Esophagus mucosa (tissue), 1 donor: ENCODE measurements at places on chromosomes 7 and 10. TPM values are rescaled to one million over a fixed set of nuclear protein-coding genes. Genes with fewer than 3 reads are reported as not detected.

TEX47 gene
- total RNA-seq, result not detected

SPDYE5 gene
- total RNA-seq, result not detected

MTG1 gene
- total RNA-seq, result 35.2 TPM

OR2A7 gene
- total RNA-seq, result 5.7 TPM

DNA sequence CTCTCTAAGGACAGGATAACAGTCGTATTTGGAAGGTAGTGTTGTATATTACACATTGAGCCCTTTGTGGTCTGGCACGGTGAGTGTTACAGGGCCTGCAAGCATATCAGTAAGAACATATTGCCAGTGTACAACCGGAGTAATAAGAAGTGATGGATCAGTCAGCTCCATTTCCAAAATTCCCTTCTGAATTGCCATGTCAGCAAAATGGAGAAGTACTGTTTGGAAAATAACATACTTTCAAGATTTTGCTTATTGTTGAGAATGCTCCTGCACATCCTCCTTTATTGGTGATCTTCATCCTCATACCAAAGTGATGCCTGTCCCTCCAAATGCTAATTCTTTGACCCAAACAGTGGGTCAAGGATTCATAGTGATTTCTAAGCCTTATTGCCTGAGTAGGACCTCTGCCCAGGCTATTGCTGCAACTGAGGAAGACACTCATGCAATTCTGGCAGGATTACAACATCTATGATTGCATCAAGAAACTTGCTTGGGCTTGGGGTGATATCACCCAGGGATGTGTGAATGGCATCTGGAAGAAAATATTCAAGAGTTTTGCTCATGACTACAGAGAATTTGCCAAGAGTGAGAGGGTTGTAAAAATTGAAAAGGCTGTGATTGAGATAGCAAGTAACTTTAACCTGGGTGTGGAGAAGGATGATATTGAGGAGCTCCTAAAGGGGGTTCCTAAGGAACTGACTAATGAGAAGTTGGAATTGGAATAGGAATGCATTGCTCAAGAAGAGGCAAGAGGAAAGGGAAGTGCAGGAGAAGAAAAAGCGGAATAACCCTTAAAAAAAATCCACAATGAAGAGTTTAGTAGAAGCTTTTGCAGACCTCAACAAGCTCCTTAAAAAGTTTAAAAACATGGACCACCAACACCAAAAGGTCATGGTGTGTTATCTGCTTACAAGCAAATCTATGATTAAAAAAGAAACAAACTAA lies 452.2 kb upstream of the SORCS1 start:
- no peak for ATAC-seq

DNA sequence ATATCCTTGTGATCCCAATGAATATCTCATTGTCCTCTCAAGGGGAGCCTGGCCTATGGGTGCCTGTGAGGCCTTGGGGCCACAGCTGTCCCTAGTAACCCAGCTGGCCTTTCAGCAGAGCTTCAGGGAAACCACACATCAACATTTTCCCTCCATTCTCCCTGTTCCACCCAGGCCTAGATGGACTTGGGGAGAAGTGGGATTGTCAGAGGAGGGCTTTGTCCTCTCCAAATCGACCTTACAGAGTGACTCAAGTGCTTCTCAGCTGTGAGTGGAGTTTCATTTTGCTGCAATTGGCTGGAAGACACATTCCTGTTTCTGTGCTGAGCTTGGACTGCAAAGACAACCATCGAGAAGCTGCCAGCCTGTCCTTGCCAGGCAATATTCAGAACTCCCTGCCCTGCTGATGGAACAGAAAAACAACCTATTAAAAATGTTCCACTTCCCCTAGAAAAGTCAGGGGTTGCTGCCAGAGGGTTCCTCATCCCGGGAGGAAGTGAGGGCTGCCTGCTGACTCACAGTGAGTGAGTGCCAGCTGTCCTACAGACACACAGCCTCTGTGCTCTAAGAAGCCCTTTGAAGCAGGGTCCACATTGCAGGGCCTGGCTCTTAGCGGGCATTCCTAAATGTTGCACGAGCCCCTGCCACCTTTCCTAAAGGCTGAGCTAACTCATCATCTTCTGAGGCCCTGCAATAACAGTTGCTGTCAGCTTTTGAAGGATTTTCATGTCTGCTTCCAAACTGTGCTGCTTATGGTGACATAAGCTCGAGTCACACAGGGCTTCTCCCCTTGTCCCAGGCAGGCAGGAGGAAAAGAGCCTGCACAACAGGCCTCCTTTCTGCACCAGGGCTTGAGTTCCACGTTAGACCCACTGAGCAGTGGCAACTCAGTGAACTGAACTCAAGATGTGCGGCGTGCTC lies 20.5 kb downstream of the STRA8 start:
- peak; percentile 79 for ATAC-seq

DNA sequence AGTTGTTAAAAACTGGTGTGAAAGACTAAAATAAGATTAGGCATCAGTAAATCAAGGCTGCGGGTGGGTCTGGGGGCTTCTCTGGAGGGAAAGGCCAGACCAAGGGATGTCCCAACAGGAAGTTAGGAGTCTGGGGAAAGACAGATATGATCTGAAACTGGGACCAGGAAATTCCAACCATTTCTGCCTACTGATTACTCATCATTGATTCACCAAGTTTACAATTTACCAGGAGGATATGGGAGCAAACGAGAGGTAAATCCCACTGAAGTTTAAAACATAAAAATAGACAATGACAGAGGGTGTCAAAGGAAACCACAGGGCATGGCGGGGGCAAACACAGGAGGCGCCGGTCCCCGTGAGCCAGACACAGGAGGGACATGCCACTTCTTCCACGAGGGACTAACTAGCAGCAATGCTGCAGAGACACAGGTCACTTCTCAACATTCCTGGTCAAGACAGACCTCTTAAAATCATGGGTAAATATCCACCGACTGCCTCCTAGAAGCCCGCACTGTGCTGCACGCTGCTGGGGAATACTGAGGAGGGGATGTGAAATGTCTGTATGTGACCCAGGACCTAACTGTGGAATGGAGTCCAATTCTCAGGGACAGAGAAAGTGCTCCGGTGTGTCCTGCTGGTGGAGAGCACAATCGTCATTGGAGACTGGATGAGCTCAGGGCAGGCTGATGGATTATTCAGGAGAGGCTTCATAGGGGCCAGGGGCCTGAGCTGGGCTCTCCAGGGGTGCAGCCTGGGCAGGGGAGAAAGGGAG lies 153.4 kb upstream of the KLF14 start:
- ATAC-seq, result peak; percentile 16

DNA sequence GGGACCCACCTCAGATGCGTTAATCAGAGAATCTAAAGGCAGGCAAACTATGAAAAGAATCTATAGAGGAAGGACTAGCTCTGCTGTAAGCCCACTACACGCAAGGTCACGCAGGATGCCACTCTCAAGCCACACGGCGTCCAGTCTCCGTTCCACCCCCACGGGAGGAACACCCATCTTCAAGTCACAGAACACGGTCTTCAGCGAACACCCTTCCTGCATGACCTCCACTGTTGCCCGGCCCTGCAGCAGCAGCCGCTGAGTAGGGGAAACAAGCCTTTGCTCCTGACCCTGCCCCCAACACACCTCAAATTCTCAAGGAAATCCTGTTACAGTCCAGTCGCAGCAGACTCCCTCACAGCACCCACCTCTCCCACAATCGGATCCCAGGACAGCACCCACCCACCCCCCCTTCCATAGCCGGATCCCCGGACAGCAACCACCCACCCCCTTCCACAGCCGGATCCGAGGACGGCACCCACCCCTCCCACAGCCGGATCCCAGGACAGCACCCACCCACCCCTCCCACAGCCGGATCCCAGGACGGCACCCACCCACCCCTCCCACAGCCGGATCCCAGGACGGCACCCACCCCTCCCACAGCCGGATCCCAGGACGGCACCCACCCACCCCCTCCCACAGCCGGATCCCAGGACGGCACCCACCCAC lies 133.7 kb downstream of the DIP2C start:
- ATAC-seq, result no peak

DNA sequence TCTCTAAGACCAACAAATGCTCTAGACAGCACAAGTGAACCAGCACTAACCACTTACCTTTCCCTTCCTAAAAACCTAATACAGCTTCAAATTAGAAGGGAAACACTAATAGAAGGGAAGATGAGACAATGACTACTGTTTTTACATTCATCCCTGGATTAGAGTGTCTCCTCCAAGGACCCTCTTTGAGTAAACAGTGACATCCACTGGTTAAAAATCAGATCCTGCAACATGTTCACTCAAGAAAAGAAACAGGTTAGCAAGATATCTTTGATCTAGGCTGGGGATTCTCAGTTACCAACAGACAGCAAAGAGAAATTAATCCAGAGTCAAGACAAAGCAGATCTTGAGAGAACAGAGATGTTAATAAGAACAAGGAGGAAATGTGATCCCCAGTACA lies 177.7 kb upstream of the GHITM start:
- no peak for ATAC-seq

GRCh38 chr7:6221340-6222319 lies 50.8 kb downstream of the CYTH3 start:
- no peak for ATAC-seq

GRCh38 chr10:74035303-74035702 lies 37.4 kb downstream of the VCL start:
- no peak for ATAC-seq
